ENCODE measurements at places on chromosomes 16 and 17. TPM values are rescaled to one million over a fixed set of nuclear protein-coding genes. Genes with fewer than 3 reads are reported as not detected.

Gene DHX40
- polyA plus RNA-seq = 19.0 TPM

Gene NPIPA8
- 3.0 TPM for polyA plus RNA-seq

Gene CLCN7
- polyA plus RNA-seq = 36.4 TPM

Gene IFT20
- 39.1 TPM for polyA plus RNA-seq

Gene HIGD1B
- not detected for polyA plus RNA-seq

Gene ZNF689
- 3.6 TPM for polyA plus RNA-seq

Gene TSR1
- polyA plus RNA-seq = 13.2 TPM

Gene CDH1
- 0.26 TPM for polyA plus RNA-seq

Gene XAF1
- polyA plus RNA-seq = 12.0 TPM

Gene C17orf100
- polyA plus RNA-seq = 2.4 TPM

Gene PRCD
- 0.21 TPM for polyA plus RNA-seq

- no peak for DNase-seq
These were observed 28.7 kb downstream of the MEAK7 start for GRCh38 chr16:84475643-84476240.

GRCh38 chr16:83338941-83339340 is 468.8 kb upstream of the HSBP1 start:
- DNase-seq = no peak

GRCh38 chr17:8420041-8420934 is 15.4 kb upstream of the NDEL1 start:
- no peak for DNase-seq

- no peak for DNase-seq
These were observed 562.7 kb upstream of the WSB1 start for GRCh38 chr17:26731005-26731921.

DNA sequence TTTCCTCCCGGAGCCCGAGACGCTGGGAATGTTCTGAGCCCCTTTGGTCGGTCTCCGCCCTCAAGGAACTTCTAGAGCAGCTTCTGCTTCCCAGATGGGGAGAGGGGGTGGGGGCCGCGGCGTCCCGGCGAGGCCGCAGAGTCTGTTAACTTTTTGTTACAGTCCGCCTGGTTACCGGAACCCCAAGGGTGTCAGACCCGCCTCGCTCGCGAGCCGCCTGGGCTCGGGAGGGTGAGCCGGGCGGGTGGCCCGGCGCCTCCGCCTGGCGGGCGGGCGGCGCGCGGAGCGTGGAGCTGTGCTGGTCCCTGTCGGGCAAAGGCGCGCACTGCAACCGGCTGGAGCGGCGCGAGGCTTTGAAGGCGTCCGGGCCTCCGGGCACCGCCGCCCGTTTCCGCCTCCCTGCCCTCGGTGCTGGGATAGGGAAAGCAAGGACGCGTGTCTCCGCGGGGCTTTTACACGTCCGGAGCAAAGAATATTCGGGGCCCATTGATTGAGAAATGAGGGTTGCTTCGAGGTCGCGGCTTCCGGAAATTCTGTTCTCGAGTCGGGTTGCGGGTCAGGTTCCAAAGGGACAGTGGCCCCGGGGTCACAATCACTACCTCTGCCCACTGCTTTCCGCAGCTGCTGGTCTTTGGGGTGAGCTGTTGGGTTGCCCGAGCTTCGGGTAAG is 1.7 kb downstream of the HS3ST3B1 start:
- DNase-seq = no peak

DNA sequence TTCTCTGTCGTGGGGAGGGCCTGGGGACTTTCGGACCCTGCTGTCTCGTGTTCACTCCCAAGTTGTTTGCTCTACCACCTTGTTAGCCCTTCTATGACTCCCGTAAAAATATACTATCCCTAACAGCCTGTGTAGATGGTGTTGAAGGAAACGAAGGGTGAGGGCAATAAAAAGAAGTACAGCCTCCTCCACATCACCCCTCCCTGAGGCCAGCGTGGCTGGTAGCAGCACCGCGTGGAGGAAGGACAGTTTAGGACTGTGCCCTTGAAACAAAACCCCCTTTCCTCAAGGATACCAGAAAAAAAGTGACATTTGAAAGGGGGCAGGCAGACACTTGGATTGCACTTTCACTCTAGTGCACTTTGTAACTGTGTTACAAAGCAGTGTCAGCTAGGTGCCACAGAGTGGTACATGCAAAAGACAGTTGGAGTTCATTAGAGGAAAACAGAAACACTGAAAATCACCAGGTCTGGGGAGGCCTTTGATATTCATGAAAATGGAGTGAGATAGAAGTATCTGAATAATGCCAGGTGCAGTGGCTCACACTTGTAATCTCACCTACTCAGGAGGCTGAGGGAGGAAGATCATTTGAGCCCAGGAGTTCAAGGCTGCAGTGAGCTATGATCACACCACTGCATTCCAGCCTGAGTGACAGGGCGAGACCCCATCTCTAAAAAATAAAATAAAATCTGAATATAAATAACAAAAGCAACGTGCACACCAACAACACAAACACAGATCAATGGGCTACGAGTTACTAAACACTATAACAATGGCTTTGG is 53.8 kb downstream of the TBX4 start:
- no peak for DNase-seq

DNA sequence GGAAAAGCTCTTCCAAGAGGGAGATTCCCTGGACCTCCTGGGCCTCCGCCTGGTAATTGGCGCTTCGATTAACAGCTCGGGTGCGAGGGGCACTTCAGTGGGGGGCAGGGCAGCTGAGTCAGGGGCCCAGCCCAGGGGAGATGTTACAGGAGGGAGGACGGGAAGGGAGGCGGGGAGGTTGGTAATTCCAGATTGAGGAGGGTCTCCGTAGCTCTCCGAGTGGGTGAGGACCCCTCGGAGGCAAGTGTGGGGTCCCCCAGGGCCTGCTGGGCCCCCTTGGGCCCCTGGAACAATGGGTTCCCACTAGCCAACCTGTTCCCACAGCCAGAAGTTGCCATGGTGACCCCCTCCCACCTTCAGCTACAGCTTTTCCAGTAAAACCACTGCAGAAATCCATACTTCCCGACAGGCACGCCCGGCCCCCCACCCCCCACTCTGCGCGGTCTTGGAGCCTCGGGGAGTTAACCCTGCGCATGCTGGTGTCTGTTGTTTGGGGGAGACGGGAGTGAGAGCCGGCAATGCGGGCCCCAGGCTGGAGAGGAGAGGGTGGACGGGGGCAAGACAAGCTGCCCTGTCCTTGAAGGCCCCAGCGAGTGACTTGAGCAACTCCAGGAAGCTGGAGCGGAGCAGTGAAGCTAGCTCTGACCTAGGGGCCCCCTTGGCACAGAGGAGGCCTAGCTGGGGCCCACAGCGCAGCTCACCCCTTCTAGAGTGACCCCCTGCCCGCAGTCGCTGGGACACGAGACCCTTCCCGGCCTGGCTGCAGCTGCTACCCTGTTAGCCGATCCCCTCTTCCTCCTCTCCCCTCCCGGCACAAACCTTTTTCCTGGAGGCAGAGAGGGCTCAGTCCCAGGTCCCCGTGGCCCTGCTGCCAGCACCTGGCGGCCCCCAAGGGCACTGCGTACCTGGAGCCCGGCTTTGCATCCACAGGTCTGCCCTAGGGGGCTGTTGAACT is 37.8 kb downstream of the TMEM235 start:
- DNase-seq = no peak

DNA sequence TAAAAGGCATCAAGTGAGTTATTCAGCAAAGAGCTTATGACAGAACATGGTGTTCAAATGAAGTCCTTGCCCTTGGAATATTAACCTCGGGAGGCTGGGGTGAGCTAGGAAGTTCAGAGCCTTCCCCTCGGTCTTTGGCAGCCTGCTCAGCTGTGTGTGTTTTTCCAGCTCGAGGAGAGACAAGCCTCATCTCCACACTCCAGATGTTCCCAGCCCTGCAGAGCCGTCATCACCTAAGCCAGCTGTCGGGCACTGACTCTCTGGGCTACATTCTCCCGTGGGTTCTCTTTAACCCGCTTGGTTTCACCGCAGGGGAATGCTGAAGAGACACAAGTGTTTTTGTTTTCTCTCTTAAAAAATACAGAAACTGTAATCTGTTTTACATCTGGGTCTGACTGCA is 47.1 kb downstream of the IRX3 start:
- no peak for DNase-seq

DNA sequence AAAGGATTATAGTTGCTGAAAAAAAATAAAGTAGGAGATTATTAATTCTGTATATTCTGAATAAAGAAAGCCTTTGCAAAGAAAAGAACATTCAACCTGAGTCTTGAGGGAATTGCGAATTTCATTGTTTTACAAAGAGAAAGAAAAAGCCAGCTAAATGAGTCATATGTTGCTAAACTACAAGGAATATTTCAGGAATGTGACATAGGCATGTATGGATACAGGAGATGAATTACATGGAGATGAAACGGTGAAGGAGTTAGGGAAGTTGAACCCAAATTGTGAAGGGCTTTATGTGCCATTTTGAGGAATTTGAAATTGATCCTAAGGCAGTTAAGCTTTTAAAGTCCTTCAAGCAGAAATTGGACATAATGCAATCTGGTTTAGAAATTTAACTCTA is 177.3 kb upstream of the RBL2 start:
- DNase-seq = peak; percentile 18

GRCh38 chr16:25835126-25835525 is 143.4 kb downstream of the HS3ST4 start:
- DNase-seq = no peak

- no peak for DNase-seq
These were observed at the start of gene ACSM5 for GRCh38 chr16:20409398-20410120. ACSM5 (plus strand) TSS chr16:20409534; CDS start chr16:20411485, 1,951 bp downstream.

DNA sequence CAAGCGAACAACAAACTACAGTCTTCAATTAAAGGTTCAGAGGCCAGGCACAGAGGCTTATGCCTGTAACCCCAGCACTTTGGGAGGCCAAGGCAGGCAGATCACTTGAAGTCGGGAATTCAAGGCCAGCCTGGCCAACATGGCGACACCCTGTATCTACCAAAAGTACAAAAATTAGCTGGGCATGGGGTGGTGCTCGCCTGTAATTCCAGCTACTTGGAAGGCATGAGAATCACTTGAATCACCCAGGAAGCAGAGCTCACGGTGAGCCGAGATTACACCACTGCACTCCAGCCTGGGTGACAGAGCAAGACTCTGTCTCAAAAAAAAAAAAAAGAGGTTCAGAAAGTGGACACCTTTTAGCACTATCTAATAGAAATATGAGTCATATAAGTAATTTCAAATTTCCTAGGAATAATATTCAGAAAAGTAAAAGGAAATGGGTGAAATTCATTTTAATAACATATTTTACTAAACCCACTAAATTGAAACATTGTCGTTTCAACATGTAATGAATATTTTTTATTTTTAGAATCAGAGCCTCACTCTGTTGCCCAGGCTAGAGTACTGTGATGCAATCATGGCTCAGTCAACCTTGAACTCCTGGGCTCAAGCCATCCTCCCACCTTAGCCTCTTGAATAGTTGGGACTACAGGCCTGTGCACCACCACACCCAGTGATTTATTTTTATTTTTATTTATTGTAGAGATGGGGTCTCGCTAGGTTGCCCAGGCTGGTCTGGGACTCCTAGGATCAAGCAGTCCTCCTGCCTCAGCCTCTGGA is 15.2 kb upstream of the MARCHF10 start:
- no peak for DNase-seq

DNA sequence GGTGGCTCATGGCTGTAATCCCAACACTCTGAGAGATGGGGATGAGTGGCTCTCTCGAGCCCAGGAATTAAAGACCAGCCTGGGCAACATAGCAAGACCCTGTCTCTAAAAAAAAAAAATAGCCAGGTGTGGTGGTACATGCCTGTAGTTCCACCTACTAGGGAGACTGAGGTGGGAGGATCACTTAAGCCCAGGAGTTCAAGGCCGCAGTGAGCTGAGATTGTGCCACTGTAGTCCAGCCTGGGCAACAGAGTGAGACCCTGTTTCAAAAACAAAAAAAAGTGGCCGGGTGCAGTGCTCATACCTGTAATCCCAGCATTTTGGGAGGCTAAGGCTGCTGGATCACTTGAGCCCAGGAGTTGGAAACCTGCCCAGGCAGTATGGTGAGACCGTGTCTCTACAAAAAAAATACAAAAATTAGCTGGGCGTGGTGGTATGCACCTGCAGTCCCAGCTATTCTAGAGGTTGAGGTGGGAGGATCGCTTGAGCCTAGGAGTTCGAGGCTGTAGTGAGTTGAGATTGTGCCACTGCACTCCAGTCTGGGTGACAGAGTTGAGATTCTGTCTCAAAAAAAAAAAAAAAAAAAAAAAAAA is 3.0 kb downstream of the C16orf54 start:
- no peak for DNase-seq

DNA sequence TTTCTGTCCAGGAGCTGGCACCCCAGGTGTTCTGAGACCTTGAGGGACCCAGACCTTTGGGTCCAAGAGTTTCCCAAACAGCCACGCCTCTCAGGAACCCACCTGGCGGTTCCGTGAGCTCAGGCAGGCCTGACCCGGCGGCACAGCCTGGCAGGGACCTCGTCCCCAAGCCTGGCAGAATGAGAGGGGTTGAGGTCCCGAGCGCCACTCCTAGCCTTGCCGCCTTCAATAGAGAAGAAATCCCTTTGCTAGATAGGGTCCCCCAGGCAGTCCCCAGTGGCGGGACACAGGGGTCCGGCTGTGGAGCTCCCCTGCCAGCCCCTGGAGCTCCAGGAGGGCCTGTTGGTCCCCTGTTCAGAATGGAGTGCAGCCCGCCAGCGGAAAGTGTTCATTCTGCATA is 10.5 kb upstream of the CLEC18A start:
- no peak for DNase-seq

GRCh38 chr16:5379954-5380353 is 282.4 kb upstream of the EEF2KMT start:
- DNase-seq = no peak

DNA sequence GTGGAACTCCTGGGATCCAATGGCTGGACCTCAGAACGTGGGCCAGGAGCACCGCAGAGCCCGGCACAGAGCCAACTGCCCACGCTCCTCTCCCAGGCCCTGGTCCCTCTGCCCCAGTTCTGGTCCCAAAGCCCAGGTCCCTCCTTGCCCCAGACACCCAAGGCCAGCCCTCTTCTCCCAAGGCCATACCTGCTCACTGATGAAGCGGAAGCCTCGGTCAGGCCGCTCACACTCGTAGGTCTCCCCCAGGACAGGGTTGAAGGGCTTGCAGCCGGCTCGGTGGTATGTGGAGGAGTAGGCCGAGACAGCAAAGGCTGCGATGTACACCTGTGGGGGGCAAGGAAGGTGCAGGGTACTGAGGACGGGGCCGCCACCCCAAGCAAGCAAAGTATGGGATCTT is 8.5 kb downstream of the OSBPL7 start:
- no peak for DNase-seq

GRCh38 chr16:2028620-2029220 is 2.0 kb downstream of the NHERF2 start:
- no peak for DNase-seq

DNA sequence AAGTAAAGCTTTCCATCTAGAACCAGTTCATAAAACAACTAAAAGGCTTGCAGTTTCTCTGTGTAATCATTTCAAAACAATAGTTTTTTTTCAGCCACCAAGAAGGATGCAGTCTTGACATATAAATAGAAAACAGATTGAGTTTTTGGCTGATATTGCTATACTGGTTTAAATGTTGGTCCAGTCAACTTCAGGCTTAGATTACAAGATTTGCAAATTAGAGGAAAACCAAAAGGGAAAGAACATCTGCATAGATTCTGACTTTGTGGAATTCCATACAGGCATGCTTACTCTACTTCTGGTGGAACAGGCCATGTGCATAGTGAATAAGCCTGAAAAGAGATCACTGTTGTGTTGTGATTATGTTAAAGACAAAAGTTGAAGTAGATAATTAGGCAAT is 150.3 kb downstream of the BCAS3 start:
- DNase-seq = peak; percentile 19

- DNase-seq = no peak
These were observed 5.2 kb downstream of the KRT10 start for GRCh38 chr17:40817103-40817682.

GRCh38 chr17:80478487-80479245 is 2.3 kb upstream of the NPTX1 start:
- DNase-seq = no peak

- DNase-seq = no peak
These were observed 16.6 kb downstream of the CASKIN2 start for GRCh38 chr17:75498726-75499213.

- no peak for DNase-seq
These were observed 24.8 kb upstream of the ENGASE start for GRCh38 chr17:79049821-79050220.

All from BJ (cell line).